HEK293T (cell line): ENCODE measurements at places on chromosomes 6 and 20.

DNA sequence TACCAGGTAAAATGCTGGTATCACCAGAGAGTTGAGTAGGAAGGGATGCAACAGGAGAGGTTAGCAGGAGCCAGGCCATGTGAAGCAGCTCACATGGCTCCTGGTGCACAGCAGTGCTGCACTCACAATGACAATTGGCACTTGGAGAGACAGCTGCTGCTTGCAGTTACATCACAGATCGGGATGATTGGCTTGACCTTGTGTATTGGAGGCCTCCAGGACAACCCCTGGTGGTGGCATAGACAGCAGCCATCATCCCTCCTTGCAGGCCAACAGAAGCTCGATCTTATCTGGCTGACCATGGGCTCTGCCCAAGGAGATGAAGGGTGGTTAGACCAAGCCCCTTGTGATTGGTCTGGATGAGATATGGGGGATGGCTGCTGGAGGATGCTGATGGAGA is 73.0 kb downstream of the EYA2 start:
- DNase-seq: no peak

DNA sequence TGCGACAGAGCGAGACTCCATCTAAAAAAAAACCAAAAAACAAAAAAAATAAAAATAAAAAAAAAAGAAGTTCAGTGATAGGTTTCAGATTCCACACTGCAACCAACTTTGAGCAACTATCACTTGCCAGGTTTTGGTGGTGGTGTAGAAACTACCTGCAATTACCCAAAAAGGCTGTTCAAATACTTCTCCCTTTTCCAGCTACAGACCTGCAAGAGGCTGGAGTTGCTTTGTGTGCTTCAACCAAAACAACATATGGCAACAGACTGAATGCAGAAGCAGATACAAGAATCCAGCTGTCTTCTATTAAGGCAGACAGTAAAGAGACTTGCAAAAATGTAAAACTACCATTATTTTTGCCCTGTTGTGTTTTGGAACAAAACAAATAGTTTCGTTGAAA is 9.3 kb upstream of the BCAS1 start:
- no peak for DNase-seq

GRCh38 chr20:46946181-46946624 is 51.6 kb downstream of the EYA2 start:
- DNase-seq: no peak

- no peak for DNase-seq
Measured at GRCh38 chr6:28887796-28888496, 35.8 kb downstream of the TRIM27 start.

GRCh38 chr6:129317931-129318820 is 391.8 kb downstream of the ARHGAP18 start:
- peak; percentile 38 for DNase-seq

DNA sequence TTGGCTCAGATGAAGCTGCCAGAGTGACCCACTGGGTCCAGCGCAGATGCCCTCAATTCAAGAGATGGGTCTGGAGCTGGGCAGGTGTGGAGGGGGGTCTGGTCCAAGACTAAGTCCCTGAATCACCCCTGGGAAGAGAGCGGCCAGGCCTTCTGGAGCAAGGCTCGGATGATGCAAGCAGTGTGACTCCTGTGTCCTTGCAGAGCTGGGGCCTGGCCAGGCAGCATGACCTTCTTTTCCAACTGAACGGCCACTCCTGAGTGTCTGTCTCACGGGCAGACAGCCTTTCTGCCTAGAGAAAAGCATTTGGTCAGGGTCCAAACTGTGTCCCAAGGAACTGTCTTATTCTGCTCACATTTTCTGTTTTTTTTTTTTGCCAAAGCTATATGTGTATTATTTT is 42.6 kb upstream of the FNDC1 start:
- no peak for DNase-seq

- DNase-seq: no peak
Measured at GRCh38 chr6:43973357-43973756, 153.9 kb downstream of the MRPL14 start.

DNA sequence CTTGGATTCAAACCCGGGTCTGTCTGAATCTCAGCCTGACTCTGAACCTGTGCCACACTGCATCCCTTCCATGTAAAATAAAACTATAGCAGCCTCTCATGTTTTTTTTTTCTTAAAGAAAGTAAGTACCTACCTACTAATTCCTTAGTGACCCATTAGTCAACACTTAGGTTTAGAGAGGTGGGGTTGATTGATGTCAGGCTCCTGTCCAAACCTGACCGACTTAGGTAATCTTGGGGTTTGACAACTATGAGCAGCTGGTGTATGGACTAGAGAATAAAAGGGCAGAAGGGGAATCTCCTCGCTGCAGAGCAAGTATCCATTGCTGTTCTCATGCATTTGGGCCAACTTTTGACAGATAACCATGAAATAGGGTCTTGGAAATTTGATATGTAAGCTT is 6.5 kb downstream of the NKAIN2 start:
- no peak for DNase-seq

- DNase-seq: no peak
Measured at GRCh38 chr6:135013211-135013610, 41.4 kb downstream of the HBS1L start.

- DNase-seq: no peak
Measured at GRCh38 chr6:92354270-92354829, 1065.0 kb downstream of the EPHA7 start.

- DNase-seq: no peak
Measured at GRCh38 chr20:14553774-14554534, 216.5 kb upstream of the FLRT3 start.

DNA sequence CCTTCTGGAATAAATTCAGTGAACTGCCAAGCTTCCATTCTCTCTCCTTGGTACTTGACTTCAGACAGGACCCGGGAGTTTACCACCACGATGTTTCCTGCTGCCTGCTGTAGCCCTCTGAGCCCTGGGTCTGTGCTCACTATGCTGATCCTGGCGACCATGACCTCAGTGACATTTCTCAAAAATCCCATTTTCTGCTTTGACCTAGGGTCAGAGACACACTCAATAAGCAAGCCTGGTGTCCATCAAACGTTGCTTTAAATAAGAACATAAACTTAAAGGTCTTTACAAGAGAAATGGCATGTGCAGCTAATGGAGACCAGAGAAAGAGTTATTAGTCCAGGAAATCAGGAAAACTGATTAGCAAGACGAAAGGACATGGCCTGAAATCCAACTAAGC is 509.7 kb upstream of the SULF2 start:
- no peak for DNase-seq

DNA sequence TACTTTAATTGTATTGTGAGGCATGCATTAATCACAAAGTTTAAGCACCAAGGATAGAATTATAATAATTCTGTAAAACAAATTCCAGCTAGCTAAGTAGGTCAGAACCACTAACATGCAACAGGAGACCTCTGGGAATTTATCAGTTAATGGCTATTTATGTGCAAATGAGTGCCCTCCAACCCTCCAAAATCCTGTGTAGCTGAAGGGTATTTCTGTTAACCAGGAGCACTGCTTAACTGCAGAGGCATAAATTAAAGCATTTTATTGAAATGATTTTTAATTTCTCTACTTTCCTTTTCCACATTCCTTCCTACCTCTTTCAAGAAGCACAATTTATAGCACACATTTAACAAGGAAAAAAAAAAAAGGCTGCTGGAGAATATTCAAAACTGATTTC is 77.0 kb downstream of the MMS22L start:
- no peak for DNase-seq

GRCh38 chr6:29954272-29954671 is 11.9 kb downstream of the HLA-A start:
- no peak for DNase-seq

DNA sequence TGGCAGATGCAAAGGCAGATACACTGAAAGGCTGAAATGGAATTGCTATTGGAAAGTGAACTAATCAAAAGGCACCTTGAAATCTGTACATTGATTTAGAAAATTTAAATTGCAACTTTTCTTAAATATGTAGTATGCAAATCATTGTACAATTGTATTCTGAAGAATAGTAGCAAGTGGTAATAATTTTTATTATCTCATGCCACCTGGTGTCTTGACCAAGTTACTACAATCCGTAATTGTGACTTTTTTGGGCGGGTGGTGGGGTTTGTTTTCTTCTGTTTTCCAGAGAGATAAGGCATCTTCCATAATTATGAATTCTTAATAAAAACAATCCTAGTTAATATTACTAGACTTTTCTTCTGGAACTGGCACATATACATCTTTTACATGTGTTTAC is 12.5 kb upstream of the BCKDHB start:
- DNase-seq: peak; percentile 26

DNA sequence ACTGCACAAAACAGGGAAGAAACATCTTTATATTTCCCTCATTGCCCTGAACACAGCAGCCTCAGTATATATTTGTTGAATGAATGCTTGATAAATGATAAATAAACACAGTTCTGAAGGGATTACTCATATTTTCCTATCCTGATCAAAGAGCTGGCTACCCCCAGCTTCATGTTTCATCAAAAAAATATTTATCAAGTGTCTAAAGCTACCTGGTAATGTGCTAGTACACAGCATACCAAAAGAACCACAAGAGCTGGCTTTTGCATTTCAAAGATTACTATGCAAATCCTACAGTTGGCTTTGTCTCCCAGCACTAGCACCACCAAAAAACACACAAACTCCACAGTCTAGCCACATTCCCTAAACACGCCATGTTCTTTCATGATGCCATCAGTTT is 130.0 kb downstream of the BTBD9 start:
- no peak for DNase-seq
